Eye (tissue), 1 donor: ENCODE measurements at places on chromosomes 16 and 17.
A peak's percentile ranks its signal among the peaks of the same experiment; 100 is the strongest.

DNA sequence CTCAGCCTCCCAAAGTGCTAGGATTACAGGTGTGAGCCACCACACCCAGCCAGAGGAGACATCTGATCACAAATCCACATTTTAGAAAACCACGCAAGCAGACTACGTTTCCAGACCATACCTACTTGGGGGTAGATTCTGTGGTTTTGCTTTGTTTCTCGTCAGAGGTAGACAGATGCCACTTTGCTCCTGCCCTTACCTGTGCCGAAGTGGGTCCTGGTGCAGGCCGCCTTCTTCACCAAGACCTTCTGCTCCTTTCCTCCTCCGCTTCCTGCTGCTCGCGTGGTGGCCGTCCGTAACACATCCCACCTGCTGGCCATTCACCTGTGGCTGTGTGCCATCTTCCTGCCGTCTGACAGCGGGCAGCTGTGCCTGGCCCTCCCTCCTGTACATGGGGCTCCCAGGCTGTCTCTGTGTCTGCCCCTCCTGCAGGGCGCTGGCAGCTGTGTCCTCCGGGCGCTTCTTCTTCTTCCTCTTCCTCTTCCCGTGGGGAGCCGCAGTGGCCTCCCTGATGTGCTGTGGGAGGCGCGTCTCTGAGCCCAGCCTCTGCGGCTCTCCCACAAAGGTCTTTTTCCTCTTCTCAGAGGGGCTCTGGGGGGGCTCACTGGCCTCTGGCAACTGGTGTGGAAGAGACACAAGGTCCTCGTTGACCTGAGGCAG is 21.2 kb upstream of the CYTH1 start:
- no peak for DNase-seq

- peak; percentile 69 for DNase-seq
These were observed 35.7 kb downstream of the KANSL1 start for GRCh38 chr17:46157443-46158062.

DNA sequence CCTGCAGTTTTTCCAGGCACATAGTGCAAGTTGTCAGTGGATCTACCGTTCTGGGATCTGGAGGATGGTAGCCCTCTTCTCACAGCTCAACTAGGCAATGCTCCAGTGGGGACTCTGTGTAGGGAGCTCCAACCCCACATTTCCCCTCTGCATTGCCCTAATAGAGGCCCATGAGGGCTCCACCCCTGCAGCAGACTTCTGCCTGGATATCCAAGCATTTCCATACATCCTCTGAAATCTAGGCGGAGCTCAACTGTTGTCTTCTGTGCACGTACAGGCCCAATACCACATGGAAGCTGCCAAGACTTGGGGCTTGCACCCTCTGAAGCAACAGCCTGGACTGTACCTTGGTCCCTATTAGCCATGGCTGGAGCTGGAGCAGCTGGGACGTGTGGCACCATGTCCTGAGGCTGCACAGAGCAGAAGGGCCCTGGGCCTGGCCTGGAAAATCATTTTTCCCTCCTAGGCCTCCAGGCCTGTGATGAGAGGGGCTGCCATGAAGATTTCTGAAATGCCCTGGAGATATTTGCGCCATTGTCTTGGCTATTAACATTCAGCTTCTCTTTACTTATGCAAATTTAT is 10.9 kb upstream of the MILR1 start:
- no peak for DNase-seq

DNA sequence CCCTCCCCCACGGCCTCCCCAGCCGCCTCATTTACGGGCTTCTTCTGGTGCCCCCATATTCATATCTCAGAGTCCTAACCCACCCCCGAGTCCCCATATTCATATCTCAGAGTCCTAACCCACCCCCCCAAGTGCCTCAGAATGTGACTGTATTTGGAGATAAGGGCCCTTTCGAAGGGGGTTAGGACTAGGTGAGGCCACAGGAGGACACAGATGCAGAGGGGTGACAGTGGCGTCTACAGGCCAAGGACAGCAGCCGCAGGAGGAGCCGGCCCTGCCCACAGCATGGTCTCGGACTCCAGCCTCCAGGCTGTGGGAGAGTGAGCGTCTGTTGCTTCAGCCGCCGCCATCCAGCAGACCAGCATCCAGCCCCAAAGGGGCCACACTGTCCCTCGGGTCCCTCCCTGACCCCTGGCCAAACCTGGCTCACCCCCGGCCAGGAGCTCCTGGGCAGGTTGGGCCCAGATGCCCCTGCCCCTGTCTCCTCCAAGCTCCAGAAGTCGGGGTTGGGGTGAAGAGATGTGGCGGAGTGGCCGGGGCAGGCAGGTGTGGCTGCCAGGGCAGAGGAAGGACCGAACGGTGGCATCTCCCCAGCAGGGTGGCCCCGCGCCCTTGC is 25.5 kb downstream of the CACNA1H start:
- no peak for DNase-seq

DNA sequence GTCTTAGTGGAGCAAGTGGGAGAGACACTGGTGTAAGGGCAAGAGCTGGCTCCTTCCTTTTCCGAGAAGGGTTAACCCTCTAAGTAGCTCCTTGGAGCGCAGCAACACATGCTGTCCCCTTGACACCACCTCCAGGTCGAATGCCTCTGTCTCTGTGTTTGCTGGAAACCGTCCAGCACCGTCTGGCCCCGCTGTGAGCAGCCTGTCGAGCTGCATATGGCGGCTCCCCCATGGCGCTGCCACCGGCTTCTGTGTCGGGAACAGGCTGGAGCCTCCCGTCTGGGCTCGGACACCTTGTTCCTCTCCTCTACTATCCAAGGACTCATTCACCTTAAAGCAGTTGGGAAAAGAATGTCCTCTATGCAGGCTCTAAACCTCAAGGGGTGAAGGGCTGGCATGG is 28.9 kb upstream of the WSCD1 start:
- DNase-seq, result no peak

DNA sequence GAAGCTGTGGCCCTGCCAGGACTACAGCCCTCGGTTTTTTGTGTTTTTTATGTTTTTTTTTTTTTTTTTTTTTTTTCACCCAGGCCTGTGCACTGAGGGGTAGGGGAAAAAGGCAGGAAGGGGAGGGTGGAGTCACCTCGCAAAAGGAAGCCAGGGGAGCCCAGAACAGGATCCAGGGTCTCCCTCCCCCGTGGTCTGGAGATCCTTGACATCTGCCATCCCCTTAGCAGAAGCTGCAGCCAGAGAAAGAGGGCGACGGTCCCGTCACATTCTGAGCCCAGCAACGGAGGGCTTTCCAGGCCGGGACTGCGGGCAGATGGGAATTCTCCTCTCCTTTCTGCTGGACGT is 29.1 kb upstream of the PHOSPHO1 start:
- DNase-seq, result no peak

GRCh38 chr17:78291944-78292910 is 60.8 kb downstream of the TMEM235 start:
- DNase-seq, result no peak

DNA sequence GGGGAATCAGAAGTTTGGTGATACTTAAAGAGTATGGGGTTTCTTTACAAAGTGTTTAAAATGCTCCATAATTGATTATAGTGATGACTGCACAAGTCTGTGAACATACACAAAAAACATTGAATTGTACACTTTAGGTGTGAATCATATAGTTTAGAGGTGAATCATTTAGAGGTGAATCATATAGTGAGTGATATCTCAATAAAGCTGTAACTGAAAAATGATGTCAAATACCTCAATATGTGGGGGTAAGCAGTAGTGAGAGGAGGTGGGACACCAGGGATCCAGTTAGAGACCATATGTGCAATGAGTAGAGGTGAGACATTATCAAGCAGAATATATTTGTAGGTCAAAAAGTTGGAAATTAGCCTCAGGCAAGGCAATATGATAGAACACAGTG is 264.5 kb downstream of the PMP22 start:
- DNase-seq, result no peak

DNA sequence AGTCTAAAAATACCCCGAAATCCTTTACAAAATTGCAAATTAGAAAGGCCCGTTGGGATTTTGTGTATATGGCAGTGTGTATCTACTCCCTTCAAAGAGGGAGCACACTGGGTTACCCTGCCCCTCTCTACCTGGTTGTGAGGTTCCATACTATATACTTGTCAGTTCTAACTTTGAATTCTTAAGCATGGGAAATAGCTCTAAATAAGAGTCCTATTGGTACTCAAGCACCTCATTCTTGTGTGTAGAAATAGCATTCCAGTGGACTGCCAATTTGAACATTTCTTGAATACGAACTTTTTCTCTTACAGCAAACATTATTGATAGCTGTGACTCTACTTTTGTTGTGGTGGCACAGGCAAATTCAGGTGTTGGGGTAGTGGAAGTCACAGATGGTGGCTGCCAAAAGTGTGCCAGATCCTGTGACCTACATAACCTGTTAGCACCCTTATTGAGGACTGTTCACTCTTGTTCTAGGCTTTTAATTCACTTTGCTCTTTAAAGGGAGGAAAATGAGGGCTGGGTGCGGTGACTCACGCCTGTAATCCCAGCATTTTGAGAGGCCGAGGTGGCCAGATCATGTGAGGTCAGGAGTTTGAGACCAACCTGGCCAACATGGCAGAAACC is 16.1 kb downstream of the ESRP2 start:
- no peak for DNase-seq

- DNase-seq, result no peak
These were observed 145.9 kb downstream of the BCAS3 start for GRCh38 chr17:60823515-60823914.

DNA sequence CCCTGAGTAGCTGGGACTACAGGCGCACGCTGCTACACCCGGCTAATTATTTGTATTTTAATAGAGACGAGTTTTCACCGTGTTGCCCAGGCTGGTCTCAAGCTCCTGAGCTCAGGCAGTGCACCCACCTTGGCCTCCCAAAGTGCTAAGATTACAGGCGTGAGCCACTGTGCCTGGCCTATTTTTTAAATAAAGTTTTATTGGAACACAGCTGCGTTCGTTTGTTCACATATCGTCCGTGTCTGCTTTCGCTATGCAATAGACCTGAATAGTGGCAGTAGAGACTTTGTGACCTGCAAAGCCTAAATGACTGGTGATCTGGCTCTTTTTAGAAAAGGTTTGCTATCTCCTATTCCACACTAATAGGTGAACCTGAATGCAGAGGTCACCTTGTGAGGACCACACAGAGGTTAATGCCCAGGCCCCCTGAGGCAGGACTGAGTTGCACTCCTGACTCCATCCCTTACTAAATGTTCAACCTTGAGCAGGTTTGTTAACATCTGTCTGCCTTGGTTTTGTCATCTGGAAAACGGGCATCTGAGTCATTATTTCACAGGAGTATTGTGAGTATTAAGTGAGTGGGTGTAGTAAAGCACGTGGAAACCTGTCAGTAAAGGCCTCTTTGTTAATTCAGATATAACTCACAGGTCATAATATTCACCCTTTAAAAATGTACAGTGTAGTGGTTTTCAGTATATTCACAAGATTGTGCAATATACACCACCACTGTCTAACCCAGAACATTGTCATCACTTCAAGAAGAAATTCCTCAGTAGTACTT is 157.5 kb upstream of the CACNG5 start:
- DNase-seq, result no peak

DNA sequence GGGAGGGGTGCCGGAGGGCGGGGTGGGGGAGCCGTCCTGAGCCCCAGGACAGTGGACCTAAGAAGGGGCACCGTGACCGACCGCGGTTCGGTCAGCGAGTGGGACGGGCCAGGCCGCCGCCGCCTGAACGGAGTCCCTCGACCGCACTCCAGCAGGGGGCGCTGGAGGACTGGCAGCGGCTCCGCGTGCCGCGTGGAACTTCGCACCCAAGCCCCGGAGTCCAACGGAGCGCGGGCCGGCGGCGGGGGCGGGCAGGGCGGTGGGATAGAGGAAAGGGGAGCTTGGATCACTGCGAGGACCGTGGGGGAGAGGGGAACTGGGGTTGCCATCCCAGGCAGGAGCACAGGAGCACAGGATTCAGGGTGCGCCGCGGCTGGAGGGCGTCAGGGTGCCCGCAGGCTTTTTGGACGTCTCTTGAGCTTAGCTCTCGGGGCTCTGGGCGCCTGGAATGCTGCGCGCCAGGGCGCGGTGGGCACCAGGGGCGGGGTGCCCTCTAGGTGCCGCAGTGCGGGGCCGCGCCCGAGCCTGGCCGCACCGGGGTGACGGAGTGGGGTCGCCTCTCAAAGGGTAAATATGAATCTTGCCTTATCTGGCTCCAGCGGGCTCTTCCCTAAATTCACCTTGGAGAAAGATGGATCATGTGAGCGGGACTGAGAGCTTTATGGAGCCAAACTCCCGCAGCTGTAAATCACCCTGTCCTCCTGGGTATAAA is 379 bp upstream of the OTOP2 start:
- DNase-seq, result peak; percentile 82

- DNase-seq, result no peak
These were observed 234.8 kb upstream of the RPL38 start for GRCh38 chr17:73968680-73969079.

GRCh38 chr17:81000631-81001357 is 9.2 kb downstream of the CHMP6 start:
- DNase-seq, result no peak

DNA sequence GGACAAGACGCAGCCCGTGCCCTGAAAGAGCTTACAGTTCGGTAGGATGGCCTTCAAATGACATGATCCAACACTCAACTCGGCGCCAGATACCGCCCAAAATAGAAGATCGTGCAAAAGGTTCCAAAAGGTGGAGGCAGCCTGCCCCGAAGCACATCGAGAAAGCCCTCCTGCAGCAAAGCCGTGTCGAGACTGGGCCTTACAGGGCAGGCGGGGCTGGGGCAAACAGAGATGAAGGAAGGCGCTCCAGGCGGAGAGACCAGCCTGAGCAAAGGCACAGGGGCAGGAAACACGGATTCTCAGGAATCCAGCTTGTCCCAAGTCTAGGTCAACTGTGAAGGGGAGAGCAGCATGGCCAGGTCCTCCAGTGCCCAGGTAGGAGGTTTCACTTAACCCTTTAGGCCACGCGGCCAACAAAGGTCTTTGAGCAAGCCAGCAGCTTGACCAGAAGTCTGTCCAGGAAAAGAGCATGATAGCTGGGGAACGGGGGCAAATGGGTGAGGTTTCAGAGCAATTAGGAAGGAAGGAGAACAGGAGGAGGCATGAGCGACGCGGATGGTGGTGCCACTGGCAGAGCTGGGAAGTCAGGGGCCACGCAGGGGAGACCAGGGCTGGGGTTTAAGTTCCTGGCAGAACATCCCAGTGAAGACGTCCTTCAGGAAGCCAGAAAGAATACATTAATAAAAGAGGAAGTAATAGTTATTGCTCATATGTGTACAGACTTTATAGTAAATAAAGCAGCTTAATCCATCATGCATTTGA is 21.2 kb upstream of the EIF1 start:
- DNase-seq, result no peak

DNA sequence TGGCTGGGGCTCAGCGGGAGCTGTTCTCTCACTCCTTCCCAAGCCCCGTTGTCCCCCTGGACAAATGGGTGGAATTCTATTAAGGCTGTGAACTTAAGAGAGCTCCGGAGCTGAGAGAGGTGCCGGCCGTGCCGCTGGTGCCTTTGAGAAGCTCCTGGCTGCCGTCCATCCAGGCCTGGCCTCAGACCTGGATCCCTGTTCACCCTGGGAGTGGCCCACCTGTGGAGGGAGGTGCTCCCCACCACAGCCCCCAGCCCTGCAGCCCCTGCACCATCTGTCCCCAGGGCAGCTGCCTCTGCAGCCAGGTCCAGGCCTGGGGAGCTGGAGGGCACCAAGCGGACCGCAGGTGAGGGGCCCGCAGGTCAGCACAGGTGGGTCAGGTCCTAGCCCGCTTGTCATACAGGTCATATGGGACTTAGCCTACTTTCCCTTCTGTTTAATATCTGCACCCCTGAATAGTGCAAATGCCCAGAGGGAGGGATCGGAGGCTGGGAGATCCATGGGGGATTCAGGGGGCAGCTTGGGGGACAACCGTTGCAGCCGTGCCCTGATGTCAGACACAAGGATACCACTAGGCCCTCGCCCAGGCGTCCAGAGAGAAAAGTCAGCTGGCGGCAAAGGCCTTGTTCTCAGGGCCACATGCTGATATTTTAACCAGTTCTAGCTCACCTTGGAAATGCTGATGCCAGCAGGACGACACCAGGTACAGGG is 15.2 kb upstream of the METRNL start:
- no peak for DNase-seq

GRCh38 chr17:43365356-43365755 is 33.4 kb upstream of the ARL4D start:
- DNase-seq, result no peak
